ENCODE measurements at places on chromosomes 2 and 18.

GRCh38 chr2:159879051-159879604 is 81.1 kb upstream of the CD302 start:
- DNase-seq, result no peak

DNA sequence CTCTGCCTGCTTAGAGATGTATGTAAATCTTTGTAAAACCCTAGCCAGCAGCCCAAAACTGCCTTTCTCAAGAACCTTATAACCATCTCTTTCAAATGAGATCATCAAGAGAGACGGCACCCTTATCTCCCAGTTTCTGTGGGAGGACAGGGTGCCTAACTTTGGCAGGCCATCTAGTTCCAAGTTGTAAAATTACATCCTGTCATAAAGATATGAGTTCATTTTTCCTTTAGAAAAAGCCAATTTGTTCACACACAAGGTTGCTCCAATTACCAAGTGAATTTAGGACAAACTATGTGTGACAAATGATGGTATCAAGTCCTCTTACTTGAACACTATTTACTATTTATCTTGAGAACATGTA is 65.3 kb downstream of the MEMO1 start:
- DNase-seq, result no peak

DNA sequence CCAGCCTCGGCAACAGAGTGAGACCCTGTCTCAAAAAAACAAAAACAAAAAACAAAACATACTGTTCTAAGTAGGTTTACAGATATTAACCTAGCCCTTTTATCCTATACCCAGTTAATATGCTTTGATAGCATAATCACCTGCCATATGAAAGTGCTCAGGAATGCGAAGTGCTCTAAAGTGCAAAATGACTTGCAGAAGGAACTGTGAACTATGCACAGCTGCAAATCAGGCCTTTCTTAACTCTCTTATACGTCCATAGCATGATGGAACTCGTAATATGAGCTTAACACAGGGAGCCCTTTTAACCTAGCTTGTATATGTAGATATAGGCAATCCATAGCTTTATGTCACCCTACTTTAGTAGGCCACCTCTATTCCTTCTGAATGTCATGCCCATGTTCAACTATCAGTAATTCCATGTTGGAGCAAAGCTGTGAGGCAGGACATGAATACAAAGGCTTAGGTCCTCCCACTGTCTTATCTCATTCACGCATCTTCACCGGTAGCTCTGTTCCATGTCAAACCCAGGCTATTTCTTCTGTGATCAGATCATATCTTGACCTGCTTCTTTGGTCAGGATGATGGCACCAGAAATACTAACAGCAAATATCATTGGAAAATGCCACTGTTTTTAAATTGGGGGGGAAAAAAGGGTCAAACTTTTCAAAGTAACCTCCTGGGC is 72.9 kb downstream of the PRPF40A start:
- DNase-seq, result no peak

DNA sequence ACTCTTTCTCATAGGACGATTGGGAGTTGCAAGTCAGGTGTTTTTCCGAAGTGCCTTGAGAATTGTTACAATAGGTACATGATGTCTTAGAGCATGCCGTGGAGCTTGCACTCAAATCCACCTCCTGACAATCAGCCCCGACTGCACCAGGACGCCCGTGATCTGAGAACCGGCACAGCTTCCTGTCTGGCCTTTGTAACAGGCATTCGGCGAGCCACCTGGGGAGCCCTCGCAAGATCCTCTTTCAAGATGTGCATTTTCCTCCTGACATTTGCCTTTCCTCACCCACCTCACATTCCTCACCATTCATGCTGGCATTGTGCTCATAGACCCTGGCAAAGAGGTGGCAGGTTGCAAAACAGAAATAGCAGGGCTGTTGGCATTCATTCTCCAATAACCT is 427.3 kb downstream of the GALR1 start:
- no peak for DNase-seq

DNA sequence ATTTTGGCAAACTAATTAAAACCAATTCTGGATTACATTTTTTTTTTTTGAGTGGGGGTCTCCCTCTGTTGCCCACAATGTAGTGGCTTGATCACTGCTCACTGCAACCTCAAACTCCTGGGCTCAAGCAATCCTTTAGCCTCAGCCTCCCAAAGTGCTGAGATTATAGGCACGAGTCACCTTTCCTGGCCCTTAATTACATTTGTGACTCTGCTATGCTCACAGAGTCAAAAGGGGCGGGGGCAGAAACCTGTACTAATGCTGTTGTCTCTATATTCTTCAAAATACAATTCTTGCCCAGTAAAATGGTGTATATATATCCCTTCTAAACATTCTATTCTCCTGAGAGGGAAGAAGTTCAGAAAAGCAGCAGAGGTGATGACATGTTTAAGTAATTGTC is 23.2 kb downstream of the PRKD3 start:
- no peak for DNase-seq

- DNase-seq, result no peak
Observed at GRCh38 chr2:227152093-227152766, 11.8 kb downstream of the COL4A4 start.

GRCh38 chr2:133992454-133992853 is 261.4 kb upstream of the MGAT5 start:
- DNase-seq, result no peak

- no peak for DNase-seq
Observed at GRCh38 chr2:176854878-176855277, 357.7 kb upstream of the HNRNPA3 start.

DNA sequence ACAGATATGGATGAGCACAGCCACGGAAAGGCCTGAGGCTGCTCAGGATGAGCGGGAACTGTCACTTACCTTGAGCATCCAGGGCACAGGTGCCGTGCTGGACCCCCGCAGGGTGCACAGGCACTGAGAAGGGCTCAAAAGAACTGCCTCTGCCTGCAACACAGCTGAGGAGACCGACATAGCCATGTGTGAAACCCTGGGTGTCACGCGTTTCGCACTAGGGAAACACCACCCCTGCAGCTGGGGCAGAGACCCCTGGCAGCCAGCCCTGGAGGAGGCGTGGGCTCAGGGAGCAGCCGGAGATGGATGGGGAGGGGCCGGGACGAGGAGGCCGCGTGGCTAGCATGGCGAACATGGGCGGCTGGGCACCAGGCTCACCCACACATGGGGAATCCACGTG is 228.9 kb downstream of the EIPR1 start:
- DNase-seq, result no peak

DNA sequence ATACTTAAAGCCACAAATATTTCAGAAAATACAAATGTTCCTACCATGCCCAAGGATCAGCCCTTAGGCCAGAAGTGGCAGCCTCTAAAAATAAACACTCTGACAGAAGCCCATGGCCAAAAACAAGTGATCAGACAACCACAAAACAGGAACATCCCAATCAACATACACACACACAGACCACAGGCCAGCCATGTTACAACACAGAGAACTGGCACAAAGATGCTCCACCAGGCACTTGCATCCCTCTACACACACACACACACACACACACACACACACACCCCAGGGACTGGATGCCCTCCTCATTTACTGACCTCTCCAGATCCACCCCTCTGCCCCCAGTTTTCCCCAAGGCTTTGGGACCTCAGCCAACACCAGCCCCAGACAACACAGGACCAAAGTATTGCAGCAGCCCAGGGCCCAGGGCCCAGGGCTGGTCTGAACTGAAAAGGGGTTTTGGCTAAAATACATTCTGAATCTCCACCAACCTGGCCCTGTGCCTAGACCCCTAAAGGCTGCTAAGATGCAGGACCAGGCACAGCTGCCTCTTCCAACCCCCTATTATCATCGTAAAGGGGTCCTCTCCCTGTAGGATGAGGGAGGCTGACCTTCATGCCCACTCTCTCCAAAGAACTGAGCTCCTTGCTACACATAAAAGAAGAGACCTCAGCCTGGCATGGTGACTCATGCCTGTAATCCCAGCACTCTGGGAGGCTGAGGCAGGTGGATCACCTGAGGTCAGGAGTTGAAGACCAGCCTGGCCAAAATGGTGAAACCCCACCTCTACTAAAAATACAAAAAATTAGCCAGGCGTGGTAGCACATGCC is 151.4 kb downstream of the TNS1 start:
- DNase-seq, result no peak

DNA sequence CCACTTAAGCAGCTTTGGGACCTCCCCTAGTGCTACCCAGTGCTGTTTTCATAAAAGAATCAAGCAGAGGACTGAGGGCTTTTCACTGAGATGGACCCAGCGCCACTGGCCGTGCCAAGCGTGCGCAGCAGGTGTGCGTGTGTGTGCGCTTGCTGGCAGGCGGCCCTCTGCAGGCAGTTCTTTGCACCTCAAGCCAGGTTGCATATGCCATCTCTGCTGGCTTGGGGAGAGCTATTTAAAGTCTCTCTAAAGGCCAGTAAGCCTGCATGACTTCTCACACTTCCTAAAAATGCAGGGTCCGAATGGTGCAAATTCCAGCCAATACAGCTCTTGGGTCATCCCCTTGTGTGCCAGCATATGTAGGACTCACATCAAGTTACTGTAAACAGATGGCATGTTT is 255.5 kb downstream of the RNF152 start:
- no peak for DNase-seq

GRCh38 chr2:172640389-172640788 is 84.5 kb downstream of the PDK1 start:
- no peak for DNase-seq

- no peak for DNase-seq
Observed at GRCh38 chr2:10035053-10035422, 8.3 kb upstream of the KLF11 start.

DNA sequence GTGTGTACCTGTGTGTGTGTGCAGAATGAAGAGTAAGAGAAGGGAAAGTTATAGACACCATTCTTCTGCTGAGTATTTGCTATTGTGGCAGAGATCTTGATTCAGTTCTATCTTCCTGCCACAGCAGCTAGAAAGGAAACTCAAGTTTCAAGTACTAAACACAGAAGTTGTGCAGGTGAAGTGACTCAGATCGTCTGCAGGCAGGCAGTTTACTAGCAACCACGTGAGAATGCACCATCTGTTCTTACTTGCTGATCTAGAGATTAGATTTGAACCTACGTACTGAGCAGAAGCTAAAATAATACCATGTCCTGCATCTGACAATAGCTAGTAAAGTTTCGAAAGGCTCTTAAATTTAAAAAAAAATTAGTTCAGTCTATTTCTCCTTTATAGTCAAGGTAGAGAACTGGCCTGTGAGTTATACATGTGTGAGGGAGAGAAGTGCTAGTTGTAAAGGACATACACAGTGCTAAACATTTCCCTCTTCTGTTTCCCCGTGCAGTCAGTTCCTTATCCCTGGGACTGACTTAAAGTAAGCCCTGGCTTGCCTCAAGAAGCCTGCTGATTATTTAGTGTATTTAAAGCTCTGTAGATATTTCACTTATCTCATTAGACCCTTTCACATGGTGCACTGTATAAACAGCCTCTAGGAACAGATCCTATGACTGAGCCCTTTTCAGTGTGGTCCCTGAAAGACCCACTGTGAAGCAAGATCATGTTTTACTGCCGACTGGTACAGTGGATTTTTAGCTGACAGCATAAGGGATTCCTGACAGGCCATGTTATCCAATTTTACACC is 45.0 kb downstream of the SLC38A11 start:
- DNase-seq, result no peak

- no peak for DNase-seq
Observed at GRCh38 chr2:123971564-123972318, 53.3 kb upstream of the CNTNAP5 start.

GRCh38 chr2:31239593-31240177 is 5.7 kb downstream of the EHD3 start:
- no peak for DNase-seq

- no peak for DNase-seq
Observed at GRCh38 chr2:53569957-53570727, 197.5 kb upstream of the CHAC2 start.

DNA sequence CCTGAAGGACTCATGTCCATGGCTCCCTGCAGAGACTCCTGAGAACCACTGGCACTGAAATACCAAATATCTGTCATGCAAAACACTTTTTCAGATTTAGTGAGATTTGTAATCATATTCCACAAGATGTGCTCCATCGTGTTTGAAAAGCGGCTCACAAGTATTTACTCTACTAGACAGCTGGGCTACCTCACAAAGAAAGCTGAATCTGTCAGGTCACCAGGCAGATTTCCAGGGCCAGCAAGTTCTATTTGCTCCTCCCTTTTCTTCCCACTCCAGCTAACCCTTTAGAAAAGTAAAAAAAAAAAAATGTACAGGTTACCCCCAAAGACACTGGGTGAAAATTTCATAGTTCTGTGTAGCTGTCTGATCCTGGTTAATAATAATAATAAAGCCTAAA is 22.9 kb downstream of the WIPF1 start:
- no peak for DNase-seq

GRCh38 chr2:179773986-179774385 is 87.4 kb downstream of the ZNF385B start:
- DNase-seq, result no peak

Data from GM18507 (cell line).